ENCODE measurements at places on chromosomes 4 and X.

DNA sequence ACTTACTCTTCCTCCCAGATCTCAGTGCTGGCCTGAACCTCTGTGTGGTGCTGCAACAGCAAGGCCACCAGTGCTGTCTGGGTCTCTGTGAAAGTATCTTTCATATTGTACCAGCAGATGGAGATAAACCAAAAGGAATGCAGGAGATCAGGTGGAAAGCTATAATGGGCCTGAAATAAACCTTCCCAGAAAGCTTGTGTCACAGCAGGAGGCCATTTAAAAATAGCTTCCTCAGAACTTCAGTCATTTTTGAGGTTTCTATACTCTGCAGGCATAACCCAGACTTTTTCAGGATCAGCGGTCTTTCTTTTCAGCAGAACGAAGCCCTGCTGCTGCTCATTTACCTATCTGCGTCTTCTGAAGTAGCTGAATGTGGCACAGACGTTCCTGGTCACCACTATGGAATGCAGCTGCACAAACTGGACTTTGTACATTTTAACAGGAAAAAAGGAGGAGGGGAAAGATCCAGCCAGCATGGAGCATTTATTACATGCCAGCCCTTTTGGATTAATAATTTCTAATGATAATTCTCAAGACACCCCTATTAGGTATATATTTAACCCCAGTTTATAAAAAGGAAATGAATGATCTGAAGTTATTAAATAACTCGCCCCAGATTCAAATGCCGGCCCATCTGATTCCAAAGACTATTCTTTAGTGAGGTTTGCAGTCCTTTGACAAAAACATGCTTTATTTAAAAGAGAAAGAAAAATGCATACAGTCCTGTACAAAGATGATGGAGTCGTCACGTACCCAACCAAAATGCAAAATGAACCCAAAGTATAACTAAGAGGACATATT is 119.7 kb downstream of the NFKB1 start:
- DNase-seq: no peak

GRCh38 chr4:123587983-123588494 is 191.4 kb downstream of the SPRY1 start:
- no peak for DNase-seq

DNA sequence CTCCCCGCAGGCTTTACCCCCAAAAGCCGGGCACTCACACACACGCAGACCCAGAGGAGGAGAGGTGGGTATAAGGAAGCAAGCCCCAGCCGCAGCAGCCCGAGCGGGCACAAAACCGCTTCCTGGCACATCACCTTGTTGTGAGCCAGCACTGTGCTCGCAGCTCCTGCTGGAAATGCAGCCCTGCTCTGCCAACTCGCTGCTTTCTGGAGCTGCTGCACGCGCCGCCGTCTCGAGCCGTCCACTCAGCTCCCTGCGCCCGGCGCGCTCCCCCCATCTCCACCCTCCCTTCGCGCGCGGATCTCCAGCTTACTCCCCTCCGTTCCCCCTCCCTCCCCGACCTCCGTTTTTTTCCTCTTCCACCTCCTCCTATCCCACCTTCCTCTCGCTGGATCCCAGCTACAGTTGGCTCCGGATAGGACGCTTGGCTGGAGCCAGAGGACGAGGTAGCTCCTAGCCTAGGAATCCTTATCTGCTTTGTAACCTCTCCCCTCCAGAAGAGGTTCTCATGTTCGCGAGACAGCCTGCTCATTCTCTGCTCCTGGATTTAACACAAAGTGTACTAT is at the start of gene SPOCK3:
Gene SPOCK3 (minus strand): TSS at position 179 of the 566 bp plus-strand sequence.
- DNase-seq: no peak

GRCh38 chr4:1743975-1744374 is 22.7 kb downstream of the TACC3 start:
- no peak for DNase-seq

- no peak for DNase-seq
These were observed 50.0 kb downstream of the TET2 start for GRCh38 chr4:105196523-105197145.

DNA sequence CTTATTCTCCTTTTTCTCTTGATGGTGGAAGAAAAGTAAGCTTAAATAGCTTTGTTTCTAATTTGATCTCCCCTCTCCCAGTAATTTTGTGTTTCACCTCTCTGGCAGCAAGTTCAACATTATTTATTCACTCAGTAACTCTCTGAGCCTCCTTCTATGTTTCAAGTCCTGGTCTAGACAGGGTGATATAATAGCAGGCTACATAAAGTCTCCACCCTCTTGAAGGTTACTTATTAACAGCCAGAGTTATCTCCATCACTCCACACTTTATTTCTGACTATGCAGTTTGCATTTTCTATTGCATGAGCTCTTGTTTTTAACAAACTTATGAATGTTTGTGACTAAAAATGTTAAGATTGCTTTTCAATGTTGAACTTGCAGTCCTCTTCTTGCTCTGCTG is 17.8 kb upstream of the ANOS1 start:
- DNase-seq: no peak

DNA sequence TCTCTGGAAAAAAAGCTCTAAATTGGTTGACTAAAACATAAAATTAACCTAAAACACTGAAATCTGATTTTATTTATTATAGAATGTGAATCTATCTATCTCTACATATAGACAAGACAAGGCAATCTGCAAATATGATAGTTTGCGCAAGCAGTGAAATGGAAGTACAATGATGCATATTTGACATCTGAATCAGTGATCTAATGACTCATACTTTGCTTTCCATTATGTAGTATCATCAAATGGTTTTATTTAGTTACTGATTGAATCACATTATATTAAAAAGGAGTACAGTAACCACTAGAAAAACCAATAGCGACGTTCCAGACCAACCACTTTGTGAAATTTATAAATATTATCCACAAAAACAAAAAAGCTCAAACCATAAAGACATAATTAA is 1969.3 kb downstream of the PCDH7 start:
- no peak for DNase-seq

GRCh38 chr4:118338981-118339765 is 13.6 kb downstream of the PRSS12 start:
- no peak for DNase-seq

DNA sequence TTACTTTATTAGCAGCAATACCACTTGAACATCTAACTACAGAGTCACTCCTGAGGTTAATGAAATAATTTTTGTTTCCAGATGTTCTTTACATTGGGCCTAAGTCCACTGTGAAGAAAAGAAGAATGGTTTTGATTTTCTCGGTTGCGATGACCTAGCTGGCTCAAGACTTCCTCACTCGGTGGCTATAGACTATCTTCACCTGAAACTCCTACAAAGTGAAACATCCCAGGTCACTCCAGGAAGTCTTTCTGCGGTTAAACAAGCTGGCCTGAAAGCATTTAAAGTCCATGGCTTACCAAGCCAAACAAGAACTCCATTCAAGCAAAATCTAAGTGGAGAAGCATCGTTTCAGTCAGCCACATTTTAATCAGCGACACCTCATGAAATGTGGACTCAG is 13.7 kb upstream of the SORBS2 start:
- DNase-seq: no peak

GRCh38 chrX:42087960-42088359 is 164.6 kb upstream of the CASK start:
- DNase-seq: no peak

- DNase-seq: no peak
These were observed 852.0 kb downstream of the PCDH18 start for GRCh38 chr4:136680271-136680670.

GRCh38 chr4:182938205-182938645 is 21.0 kb upstream of the DCTD start:
- peak; percentile 68 for DNase-seq

- no peak for DNase-seq
These were observed 165.1 kb upstream of the RAI2 start for GRCh38 chrX:18026166-18026565.

GRCh38 chr4:139609647-139610046 is 53.6 kb upstream of the SETD7 start:
- DNase-seq: no peak

GRCh38 chrX:24658421-24658820 is 11.3 kb upstream of the PCYT1B start:
- DNase-seq: no peak

DNA sequence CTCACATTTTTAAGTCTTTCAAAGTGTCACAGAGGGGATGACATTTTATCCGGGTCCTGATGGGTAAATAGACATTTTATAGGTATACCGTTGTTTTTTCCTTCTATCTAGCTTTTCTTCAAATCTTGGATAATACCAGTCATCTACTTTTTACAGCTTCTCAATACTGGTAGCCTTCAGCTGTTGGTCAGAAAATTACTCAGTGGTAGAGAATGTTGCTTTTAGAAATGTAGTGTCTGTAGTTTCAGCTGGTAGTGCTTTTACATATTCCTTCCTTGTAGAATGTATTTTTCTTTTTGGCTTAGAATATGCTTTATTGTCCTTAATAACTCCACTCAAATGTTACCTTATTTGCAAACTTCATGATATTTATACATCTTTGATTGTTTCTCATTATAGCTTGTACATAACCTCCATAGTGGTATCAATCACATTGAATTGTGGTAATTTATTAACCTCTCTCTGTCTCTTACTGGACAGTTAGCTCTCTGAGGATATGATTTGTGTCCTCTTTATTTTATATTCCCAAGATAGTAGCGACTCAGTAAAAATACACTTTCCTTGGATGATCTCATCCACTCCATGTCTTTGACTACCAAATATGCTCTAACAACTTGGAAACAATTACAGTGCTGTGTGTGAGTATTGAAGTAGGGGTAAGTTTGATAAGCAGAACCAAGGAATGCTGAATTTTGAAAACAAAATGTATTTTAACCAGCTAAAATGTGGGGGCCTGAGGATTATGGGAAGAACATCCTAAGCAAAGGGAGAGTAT is 53.8 kb downstream of the RAP1GDS1 start:
- no peak for DNase-seq

DNA sequence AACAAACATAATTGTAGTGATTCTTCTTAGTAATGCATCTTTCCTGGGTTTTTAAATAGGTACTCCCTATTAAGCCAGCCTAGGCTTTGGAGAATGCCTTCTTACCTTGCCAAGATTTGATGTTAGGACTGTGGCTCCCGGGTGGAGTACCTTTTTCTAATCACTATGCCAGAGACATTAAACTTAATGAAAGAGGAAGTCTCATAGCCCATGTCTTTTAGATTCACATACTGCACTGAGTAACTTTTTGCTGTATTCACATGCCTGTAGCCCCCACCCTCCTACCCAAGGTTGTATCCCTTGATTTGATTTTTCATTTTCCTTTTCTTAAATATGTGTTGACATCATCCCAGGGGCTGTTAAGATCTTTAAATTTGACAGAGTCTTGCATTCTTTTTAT is 104.2 kb upstream of the TLR2 start:
- DNase-seq: no peak

DNA sequence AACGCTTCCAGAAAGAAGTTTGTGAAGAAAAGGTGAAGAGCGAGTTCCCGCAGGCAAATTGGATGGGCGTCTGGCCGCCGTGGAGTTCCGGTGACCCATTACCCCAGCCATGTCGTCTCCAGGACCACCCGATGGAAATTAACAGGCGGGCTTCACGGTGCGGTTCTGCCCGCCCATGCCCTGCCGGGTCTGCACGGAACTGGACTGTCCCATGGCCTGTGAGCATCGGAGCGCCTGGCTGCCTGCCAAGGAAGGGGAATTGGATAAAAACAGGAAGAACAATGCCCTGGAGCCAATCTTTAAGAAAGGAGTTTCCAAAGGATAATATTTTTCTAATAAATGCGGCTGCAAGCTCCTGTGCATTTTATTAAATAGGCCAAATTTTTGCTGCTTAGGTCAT is 319.8 kb upstream of the SLC7A11 start:
- DNase-seq: no peak

DNA sequence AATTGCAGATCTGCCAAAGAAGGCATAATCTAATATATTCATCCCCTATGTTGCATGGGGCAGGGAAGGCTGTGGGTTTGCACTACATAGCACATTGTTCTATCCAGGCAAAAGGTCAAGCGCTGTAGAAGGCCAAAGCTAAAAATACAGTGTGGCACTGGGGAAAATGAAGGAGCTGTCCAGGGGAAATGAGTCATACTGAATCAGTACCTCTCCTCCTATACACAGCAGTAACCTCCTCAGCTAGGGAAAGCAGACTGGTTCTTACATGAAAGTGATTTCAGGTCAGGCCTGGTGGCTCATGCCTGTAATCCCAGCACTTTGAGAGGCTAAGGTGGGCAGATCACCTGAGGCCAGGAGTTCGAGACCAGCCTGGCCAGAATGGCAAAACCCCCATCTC is 31.0 kb upstream of the SLC25A4 start:
- no peak for DNase-seq

- DNase-seq: no peak
These were observed 1699.8 kb upstream of the IGFBP7 start for GRCh38 chr4:58809948-58810347.

DNA sequence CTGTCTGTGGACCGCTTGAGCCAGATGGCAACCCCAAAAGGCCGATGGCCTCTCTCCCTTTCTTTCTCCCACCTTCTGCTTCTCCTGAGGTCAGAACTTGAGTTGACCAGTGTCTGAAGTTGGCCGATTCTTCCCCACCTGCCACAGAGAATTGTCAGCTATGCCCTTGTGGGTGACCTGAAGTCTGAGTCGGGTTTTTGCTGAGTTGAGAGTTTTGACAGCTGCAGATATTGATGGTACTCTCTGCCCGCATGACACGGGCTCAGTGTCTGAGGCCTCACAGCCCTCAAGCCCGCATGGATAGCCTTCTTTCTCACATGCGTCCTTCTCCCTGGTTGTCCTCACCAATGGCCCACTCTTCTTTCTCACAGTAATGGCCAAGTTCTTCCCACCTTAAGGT is 111.0 kb downstream of the EFNB1 start:
- no peak for DNase-seq

GRCh38 chr4:173057442-173057841 is 111.2 kb upstream of the GALNT7 start:
- DNase-seq: no peak

DNA sequence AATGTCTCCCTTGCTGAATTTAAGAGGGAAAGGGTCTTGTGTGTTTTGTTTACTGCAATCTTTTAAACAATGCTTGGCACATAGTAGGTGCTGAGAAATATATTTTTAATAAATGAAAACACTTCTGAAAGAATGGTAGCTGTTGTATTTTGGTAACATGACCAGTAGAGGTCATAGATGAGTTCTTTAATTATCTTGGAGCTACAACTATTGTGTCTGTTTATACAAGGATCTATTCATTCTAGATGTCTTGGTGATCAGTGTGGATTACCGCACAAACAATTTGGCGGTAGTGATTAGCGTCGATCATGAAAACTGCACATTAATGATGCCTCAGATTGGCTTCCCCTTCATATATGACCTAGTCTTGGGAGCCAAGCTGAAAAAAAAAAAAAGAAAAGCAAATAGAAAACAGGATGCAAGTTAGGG is 21.4 kb upstream of the SCRG1 start:
- DNase-seq: no peak

DNA sequence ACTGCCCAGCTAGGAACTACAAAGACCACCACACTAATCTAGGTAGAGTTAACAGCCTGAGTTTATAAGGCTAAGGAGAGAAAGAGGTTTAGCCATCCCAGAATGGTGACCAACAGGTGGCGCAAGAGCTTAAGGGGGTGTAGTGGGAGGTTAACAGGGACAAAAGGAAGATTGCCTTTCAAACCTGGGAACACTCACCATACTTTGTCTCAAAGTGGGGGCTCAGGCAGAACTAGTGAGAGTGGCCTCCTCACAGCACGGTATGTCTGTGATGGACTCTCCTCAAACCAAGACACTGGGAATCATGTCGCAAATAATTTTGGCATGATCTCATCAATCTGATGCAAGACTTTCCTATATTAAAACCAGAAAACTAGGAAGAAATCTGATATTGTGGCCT is 23.4 kb downstream of the CCNI start:
- DNase-seq: peak; percentile 36
